ENCODE measurements at places on chromosomes 12 and 14.

- DNase-seq = no peak
Measured at GRCh38 chr12:42728770-42729534, 139.4 kb upstream of the PRICKLE1 start.

- no peak for DNase-seq
Measured at GRCh38 chr12:129610601-129611120, 293.2 kb downstream of the TMEM132D start.

- DNase-seq = no peak
Measured at GRCh38 chr12:979349-979748, 11.7 kb upstream of the ERC1 start.

- no peak for DNase-seq
Measured at GRCh38 chr14:77924141-77924948, 124.4 kb downstream of the ADCK1 start.

DNA sequence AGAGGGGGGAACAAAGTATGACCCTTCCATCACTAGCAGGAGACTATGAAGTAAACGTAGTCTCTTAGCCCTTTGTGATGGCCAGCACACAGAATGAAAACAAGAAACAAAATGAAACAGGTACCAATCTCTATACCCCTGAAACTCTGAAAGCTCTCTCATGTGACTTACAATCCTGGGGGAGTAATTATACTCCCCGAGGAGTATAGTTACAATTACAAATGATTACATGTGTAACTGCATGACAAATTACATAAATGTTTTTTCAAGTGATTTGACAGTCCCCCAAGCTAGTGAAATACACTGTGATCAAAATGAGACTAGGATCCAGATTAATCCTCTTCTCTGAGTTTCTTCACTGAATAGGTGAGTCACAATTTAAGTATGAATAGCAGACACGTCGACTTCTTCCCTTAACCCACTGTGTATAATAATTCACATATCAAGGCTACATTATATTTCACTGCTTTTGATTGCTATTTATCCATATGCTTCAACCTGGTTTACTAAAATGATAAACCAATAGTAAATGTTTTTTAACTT is 74.0 kb downstream of the SPTSSA start:
- no peak for DNase-seq

GRCh38 chr14:106599209-106599608 is 1072.8 kb downstream of the TMEM121 start:
- no peak for DNase-seq

DNA sequence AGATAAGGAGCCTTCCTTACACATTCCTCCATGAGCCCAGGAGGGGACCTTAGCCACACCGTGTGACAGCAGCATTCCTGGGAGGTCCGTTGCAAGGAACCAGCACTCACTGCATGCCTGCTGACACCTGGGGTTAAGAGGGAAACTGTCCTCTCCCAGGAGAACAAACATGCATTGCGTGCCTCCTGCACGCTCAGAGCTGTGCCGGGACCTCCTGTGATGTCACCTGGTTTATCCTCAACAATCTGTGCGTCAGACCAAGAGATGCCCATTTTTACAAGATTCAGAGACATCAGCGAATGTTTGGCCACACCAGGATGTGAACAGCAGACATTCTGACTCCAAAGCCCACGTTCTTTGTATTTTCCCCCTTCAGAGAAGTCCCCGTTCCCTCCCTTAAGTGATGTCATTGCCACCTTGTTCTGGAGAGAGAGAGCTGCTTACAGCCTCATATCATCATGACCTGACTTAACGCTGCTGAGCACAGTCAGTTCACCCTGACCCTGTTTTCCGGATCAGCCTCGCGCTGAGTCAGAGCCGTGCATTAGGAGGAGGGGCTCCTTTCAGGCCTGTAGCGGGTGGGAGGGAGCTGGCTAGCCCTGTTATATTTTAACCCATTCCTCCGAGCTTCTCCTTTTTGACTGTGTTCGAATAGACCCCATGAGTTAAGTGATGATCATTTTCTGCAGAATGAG is 36.2 kb downstream of the TMEM120B start:
- no peak for DNase-seq

- no peak for DNase-seq
Measured at GRCh38 chr14:35444104-35444503, 39.6 kb upstream of the NFKBIA start.

GRCh38 chr12:127149226-127149964 is 1117.6 kb upstream of the TMEM132C start:
- no peak for DNase-seq

DNA sequence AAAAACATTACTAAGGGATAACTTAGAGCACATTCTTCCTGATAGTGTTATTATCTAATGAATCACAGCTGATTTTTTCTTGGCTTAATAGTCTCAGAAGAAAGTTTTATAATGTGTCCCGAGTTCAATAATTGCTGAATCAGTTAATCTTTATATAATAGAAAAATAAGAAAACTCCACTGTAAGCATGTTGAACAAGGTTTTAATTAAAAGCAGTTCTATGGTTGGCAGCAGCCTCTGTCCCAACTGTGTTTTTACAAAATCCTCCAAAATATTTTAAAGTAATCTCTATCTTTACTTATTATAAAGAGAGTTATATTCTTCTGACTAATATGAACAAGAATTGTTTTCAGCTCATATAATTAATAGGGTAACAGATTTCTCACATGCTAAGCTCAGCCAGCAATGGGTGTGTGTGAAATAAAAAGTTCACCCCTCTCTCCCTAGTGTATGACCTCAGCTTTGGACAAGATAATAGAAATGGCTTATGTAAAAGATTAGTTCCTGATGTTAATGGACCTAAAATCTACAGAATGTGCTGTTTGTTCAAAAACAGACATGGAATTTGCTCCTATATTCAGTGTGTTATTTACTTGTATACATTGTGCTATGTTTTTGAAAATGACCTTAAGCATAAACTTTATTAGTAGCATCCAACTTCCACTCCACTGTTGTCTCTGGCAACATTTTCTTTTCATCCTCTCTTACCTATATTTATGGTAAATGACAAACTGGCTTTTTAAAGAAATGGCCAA is 67.1 kb upstream of the DCN start:
- DNase-seq = no peak
